D341Med (cell line): ENCODE measurements at places on chromosomes 1 and 21.

DNA sequence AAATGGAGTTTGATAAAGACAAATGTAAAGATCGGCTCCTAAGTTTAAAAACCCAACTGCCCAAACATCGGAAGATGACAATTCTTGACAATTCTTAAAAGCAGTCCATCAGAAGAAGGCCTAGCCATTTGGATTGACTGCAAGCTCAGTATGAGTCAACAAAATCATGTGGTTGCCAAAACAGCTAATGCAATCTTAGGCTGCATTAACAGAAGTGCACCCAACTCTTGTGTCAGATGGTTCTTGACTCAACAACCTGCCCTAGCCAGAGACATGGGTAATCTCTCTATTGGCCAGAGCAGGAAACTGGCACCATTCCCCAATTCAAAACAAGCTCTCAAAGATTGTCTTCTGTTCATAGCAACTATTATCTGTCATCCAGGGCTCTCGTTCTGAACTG is 9.9 kb upstream of the NCF2 start:
- DNase-seq: no peak

- no peak for DNase-seq
Measured at GRCh38 chr1:119815928-119816327, 4.7 kb upstream of the REG4 start.

GRCh38 chr1:52554756-52555155 is 1.9 kb upstream of the TUT4 start:
- DNase-seq: no peak

DNA sequence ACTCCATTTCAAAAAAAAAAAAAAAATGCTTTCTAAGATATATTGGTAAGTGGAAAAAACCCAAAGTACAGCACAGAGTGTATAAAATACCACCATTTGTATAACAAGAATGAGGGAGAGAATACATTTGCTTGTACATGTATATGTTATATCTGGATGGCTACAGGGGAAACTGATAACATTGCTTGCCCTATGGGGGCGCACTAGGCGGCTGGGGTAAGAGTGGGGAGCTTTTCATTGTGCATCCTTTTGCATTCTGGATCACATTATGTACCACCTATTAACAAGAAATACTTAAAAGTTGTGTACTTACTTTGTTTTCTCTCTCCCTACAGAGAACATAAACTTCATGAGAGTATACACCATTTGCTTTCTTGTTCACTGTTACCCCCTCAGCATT is 28.6 kb upstream of the OPRD1 start:
- no peak for DNase-seq

DNA sequence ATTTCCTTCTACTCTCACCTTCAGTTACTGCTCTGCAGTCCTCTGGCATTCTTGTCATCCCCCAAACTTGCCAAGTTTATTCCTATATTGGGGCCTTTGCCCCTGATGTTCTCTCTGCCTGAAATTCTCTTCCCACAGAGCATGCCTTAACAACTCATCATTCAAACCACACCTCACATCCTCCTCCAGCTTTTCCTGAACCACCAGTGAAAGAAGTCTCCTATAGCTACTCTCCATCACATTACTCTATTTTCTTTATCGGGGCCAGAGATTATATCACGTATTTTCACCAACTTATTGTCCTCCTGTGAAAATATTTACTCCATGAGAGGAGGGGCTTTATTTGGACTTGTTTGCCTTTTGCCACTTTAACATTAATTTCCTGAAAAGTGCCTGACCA is 32.1 kb downstream of the EXTL2 start:
- no peak for DNase-seq

DNA sequence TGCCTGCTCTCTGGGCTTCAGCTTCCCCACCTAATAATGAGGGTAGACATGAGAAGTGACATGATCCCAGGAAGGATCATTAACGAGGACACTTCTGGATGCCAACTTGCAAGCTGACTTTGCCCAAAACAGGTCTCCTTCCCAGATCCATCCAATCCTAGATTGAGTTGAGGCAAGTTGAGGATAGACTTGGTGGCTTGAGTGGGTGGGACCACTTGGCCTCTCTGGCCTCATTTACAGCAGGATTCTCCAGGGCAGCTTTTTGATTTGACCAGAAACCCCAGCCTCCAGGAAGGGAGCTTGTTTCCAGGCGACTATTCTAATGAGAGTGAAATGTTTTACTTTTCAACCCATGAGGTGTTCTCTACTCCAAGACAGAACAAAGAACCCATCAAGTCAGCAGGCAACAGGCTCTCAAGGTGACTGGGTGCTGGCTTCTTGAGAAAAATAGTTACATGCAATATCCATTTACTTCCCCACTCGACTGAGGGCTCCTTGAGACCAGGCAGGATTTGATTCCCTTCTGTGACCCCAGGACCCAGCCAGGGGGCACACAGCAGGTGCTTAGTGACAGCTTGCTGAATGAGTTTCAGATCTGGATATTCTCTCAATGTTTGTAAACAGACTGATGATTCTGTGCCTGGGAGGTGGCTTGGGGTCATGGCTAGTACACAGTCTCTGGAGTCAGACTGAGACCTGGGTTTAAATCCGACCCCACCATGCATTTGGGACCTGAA is 128.2 kb downstream of the DMRTB1 start:
- DNase-seq: no peak

- DNase-seq: no peak
Measured at GRCh38 chr1:153539395-153540093, 1.2 kb downstream of the S100A5 start.

- DNase-seq: peak; percentile 93
Measured at GRCh38 chr1:22562584-22563583, at the start of gene EPHA8. EPHA8 (plus strand) TSS chr1:22563489; CDS start chr1:22563636, 147 bp downstream.

DNA sequence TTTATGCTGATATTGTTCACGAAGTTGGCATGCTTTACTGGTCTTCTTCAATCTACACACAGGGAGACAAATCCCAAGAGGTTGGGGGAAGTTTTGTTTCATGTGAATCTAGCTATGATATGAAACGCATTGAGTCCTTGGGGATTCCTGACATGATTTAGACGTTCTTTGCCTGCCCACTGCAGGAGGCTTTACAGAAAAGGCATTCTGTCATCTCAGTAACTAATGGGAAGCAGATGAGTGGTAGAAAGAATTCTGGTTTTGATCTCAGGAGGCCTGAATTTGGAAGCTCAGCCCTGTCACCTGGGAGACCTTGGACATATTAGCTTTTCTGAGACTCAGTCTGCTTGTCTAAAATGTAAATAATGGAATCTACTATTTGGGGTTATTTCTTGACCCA is 383.0 kb upstream of the NFIA start:
- no peak for DNase-seq

DNA sequence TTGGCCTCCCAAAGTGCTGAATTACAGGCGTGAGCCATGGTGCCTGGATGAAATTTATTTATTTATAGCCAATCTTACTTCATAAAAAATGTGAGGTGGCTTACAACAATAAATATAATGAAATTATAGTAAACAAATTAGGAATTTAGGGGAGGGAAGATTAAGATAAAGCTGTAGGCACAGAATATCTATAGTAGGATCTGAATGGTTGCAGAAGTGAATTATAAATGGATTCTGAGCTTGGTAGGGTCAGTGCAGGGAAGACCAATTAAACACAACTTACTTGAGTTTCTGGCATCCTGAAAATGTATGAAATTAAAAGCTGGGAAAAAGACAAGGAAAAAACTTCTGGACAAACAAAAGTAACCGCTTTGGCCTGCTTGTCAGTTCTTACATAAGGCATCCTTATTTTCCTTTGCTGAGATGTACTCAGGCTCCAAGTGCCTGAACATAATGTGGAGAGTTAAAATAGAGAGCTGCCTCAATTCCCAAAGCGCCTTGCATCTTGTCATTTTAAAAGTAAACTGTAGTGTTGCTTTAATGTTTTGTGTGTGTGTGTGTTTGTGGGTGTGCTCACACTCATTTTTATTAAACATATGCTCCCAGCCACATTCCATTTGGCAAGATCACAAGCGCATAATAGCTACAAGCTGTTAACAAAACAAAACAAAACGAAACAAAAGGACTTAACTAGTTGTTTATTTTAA is 247.3 kb downstream of the S1PR1 start:
- DNase-seq: no peak

DNA sequence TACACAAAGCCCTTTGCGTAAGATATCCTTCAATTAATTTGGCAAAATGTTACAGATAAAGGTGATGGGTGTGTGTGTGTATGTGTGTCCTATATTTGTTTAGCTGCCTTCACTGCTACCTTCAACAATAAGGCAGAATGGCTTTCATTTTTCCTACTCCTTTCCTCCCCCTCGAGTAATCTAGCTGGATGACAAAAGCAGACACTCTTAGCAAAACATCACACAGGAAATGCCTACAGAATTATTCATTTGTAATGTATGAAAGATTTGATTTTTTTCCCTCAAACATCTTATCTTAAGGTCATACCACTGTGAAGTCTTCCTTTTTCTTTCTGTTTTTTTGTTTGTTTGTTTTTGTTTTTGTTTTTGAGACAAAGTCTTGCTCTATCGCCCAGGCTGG is 10.6 kb downstream of the PTPN22 start:
- no peak for DNase-seq

DNA sequence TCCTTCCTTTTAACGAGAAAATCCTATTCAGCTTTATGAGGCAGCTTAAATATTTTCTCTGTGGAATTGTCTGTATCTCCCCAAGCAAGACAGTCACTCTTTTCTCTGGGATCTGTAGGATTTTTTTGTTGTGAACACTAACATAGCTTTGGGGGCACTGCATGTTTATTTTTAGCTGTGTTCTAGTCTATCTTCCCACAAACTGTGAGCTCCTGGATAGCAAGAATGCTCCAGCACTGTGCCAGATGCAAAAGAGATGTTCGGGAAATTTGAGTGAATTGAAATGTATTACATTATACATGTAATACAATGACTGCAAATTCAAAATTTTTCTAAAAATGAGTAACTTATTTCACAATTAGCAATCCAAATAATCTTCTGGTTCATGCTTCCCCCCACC is 282.2 kb downstream of the PLPP3 start:
- DNase-seq: no peak

DNA sequence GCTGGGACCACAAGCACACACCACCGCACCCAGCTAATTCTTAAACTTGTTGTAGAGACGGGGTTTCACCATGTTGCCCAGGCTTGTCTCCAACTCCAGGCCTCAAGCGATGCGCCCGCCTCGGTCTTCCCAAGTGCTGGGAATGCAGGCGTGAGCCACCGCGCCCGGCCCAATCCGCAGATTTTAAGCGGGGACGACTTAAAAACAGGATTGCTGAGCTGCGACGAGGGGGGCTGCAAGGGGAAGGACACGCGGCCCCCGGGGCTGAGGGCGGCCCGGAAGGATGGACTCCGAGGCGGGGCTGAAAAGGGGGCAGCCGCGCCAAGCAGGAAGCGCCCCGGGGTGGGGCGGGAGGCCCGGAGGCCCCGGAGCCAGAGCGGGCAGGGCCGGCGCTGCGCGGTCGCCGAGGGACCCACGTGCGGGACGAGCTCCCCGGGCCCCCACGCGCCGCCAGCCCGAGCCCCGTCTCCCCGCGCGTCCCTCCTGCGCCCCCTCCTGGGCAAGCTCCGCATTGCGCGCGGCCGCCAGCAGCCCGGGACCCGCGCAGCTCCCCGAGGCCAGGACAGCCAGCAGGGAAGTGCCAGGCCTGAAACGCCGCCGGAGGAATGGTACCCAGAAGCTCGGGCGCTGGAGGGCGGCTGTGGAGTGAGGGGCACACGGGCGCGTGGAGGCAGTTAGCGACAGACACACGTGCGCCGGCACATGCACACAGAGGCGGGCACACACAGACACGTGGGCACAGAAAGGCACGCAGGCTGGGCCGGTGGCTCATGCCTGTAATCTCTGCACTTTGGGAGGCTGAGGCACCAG is 5.5 kb upstream of the PRKCZ start:
- peak; percentile 95 for DNase-seq

DNA sequence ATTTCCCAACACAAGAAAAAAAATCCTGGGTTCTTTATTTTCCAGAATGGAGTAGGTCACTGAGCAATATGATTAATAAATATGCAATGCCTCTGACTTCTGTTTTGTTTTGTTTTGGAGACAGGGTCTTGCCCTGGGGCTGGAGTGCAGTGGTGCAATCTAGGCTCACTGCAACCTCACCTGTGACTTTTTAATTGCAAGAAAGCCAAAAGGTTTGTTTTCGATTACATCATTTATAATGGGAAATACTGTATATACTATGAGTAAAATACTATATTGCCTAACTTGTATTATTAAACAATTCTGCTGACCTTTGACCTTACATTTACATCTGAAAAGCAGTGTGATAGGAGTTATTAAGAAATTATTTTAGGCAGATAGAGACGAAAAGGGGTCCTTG is 11.6 kb upstream of the CD46 start:
- no peak for DNase-seq

DNA sequence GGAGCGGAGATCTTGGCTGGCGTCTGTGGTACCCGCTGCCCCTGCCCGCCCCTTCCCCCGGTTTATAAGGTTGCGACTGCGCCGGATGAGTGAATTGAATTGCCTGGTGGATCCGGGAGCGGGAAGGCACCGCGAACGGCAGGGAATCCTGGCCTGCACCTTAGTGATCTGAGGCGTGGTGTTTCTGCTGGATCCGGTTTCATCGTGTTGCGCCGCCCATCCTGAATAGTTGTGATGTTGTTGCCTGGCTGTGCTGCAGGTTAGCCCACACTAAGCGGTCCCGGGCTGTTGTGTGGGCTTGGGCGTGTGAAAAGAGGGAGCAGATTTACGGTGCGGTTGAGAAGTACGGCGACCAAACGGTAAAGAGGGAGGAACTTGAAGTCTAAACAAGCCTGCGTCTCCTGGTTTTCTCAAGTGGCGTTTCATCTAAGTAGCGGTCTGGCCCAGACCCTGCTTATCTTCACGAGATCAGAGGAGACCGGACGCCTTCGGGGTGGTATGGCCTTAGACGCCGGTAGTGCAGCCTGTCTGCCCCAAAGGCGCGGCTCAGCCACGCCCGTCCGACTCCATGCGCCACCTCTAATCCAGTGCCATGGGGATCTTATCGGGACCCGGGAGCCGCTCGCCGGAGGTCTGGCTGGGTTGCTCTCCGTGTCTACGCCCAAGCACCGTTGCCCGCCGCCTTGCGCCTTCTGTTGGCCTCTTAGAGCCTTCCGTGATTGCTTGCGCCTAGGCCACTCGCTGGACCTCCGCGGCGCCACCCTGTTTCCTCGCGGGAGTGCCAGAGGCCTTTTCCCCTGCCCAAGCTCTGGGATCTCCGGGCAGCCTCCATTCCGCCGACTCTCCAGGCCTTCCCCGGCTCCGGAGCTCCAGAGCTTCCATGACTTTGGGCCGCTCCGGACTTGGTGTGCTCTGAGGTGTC is 87.5 kb upstream of the RHOU start:
- peak; percentile 82 for DNase-seq
